ENCODE measurements at places on chromosomes 1 and 21. TPM values are rescaled to one million over a fixed set of nuclear protein-coding genes. Genes with fewer than 3 reads are reported as not detected.

GRCh38 chr1:232793944-232794343 is 11.3 kb upstream of the MAP10 start:
- no peak for DNase-seq

KCNJ9 gene
- total RNA-seq: not detected

- DNase-seq: no peak
Observed at GRCh38 chr1:160755911-160756848, 17.1 kb downstream of the SLAMF7 start.

PITHD1 gene
- total RNA-seq: 45.7 TPM

PANK4 gene
- total RNA-seq: 24.6 TPM

NDC1 gene
- total RNA-seq: 16.9 TPM

FASLG gene
- total RNA-seq: not detected

GRCh38 chr1:217495249-217495648 is 135.6 kb downstream of the GPATCH2 start:
- DNase-seq: no peak

GRCh38 chr1:11143907-11144306 is 44.2 kb upstream of the EXOSC10 start:
- DNase-seq: no peak

Data from HFFc6 (cell line).